Kidney (tissue), 22 donors: ENCODE measurements at places on chromosomes 1 and 21. TPM values are rescaled to one million over a fixed set of nuclear protein-coding genes. Genes with fewer than 3 reads are reported as not detected.
A peak's percentile ranks its signal among the peaks of the same experiment; 100 is the strongest.

GRCh38 chr1:212595787-212596714, 12.5 kb upstream of the ATF3 start:
- H3K27me3 ChIP-seq: no peaks in the 10 kb centered on the region
- H3K36me3 ChIP-seq: no peaks in the 10 kb centered on the region
- DNase-seq: peak; percentile 79
- H3K27ac ChIP-seq: peak overlapping the region; percentile 65
- H3K4me3 ChIP-seq: no peak overlapping the region

DNA sequence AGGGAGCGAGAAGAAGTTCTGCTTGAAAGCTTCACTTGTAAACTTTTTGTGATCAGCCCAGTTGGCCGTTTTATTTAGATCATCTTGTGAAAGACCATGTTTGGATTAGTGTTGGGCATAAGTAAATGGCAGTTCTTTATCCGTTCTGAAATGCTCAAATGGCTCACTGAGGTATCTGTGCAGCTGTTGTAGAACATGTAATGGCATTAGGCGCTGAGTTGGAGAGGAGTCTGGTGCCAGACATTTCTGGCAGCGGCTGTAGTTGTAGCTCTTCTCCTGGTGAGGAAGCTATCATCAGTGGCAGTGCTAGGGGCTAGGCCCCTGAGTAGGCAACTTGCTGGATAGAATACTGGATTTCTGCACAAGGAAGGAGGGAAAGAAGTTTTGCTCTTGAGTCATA, 321.6 kb downstream of the LMO4 start:
- H3K4me3 ChIP-seq: no peak overlapping the region
- H3K36me3 ChIP-seq: no peaks in the 10 kb centered on the region
- no peak for DNase-seq
- H3K27me3 ChIP-seq: no peaks in the 10 kb centered on the region
- no peak overlapping the region for H3K27ac ChIP-seq

GRCh38 chr1:1973716-1974642, 29.6 kb downstream of the CFAP74 start:
- no peak overlapping the region for H3K4me3 ChIP-seq
- no peaks in the 10 kb centered on the region for H3K36me3 ChIP-seq

Gene TSSK3
- total RNA-seq: 4.3 TPM

Gene CNR2
- total RNA-seq: 0.57 TPM
